NCI-H187 (cell line): ENCODE measurements at places on chromosomes 13 and 19.

- DNase-seq = peak; percentile 37
These were observed 33.1 kb downstream of the CEBPG start for GRCh38 chr19:33406521-33407139.

- no peak for DNase-seq
These were observed 4.5 kb upstream of the FCGRT start for GRCh38 chr19:49507803-49508494.

- no peak for DNase-seq
These were observed 99.7 kb upstream of the MIR17HG start for GRCh38 chr13:91247768-91248167.

DNA sequence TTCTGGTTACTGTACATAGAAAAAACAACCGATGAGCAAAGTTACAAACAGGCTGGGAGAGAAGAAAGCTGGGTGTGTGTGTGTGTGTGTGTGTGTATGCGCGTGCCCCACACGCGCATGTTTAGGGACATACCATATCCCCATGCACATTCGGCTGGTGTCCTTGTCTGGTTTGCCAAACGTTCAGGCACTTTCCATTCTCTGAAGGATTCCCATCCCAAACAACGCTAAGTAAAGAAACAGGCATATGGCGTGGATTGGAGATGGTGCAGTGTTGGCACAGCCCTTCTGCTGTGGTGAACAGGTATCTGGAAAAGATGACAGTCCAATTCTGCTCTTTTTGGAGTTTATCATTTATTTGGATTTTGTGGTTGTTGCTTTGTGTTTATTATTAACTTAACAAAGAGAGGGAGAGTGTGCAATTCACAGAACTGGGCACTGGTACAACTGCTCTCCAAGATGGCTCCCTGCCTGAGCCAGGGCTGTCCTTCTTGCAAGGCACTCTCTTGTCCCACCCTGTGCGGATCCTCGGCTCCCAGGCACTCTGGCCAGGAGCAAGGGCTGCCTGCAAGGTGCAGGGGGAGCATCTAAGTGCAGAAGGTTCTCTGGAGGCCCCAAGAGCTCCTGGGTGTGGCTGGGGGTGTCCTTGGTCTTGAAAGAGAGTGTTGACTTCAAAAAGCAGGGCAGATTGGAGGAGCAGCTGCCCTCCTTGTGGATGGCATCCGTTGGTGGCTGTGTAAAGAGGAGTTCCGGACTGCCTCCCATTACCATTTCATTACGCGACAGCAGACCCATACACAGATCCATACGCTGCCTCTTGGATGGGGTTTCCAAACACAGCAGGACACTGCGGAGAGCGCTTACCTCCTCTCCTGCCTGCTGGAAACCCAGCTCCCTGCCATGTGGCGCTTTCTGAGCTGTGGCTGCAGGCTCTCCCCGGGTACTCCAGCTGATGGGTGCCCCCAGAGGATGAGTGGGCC, 263.1 kb downstream of the ZNF536 start:
- DNase-seq = no peak

DNA sequence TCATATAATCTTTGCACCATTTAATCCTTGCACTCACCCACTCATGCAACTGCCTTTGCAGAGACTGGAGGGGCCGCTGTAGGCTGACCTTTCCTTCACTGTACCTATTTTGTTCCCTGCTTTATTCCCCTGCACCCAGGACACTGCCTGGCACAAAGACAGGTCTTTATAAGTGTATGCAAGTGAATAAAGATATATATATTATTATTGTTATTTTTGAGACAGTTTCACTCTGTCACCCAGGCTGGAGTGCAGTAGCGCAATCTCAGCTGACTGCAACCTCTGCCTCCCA, 3.8 kb downstream of the ALOX5AP start:
- no peak for DNase-seq

DNA sequence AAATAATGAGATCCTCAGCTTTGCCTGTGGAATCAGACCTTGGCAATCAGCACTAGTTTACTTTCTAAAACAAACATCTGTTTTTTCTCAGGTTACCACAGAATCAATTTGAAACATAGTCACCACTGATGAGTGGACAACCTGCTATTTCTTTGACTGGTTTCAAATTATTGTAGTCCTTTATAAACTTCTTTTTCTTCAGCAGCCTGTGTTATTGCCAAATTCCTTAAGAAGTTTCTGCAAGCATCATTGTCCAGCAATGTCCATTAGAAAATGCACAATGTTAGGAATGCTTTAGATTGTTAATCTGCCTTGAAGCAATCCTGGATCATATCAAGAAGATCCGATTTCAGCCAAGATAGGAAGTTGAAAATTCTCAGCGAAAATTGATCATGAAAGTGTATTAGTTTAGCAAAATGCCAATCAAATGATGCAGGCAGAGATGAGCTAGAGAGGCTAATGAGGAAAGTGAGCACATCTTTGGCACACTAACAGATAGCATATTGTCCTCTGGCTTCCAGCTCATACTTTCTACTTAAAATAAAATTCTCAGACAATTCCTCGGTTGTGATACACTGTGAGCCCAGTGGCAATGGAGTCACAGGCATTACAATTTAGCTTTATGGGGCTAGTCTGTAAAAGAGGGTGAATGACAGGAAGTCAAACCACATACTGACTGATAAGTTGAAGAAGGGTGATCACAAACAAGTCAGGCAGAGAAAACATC, 270.6 kb downstream of the SLITRK6 start:
- DNase-seq = no peak

GRCh38 chr19:52689843-52690368, 44.9 kb downstream of the ZNF611 start:
- no peak for DNase-seq

DNA sequence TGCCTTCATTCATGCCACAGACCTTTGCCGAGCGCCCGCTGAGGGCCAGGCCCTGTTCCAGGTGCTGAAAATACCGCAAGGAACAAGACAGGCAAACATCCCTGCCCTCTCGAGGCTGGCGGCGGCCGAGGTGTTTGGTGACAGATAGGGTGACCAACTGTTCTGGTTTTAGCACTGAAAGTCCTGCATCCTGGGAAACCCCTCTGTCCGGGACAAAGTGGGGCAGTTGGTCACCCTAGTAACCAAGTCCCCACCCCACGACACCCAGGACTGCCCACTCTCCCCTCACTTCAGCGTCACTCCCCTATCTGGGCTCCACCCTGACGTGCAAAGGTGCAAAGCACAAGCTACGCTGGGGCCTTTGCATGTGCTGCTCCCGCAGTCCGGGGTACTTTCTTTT, 17.3 kb downstream of the ZBTB7A start:
- no peak for DNase-seq
